Muscle of back (tissue), 13 donors: ENCODE measurements at places on chromosomes 3 and 15.
A peak's percentile ranks its signal among the peaks of the same experiment; 100 is the strongest.

GRCh38 chr15:49041426-49041825 lies 4.8 kb downstream of the SECISBP2L start:
- DNase-seq: no peak

- no peak for DNase-seq
Observed at GRCh38 chr15:98875309-98875708, 132.3 kb downstream of the PGPEP1L start.

- no peak for DNase-seq
Observed at GRCh38 chr15:92020207-92020606, 166.7 kb downstream of the SLCO3A1 start.

- DNase-seq: no peak
Observed at GRCh38 chr15:78750566-78750965, 60.7 kb downstream of the ADAMTS7 start.

GRCh38 chr3:37137516-37137915 lies 36.9 kb downstream of the LRRFIP2 start:
- no peak for DNase-seq

GRCh38 chr3:113070681-113071113 lies 79.9 kb downstream of the GTPBP8 start:
- DNase-seq: no peak

DNA sequence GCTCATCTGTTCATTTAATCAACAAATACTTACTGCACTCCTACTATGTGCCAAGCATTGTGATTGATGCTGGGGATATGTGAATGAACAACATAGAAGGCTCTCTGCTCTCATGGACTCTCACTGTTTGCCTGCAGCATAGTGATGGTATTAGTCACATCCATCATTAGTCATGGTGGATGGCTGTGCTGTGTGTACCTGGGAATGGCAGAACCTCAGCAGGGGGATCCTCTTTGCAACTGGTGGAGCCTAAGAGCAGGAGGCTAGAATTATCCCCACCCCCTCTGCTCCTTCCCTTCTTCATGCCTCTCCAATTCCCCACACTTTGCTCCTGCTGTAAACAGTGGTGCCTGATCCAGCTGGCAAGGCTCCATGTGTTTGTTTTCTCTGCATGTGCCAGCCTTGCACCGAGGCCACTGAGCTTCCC lies 20.5 kb downstream of the BOC start:
- DNase-seq: peak; percentile 81

DNA sequence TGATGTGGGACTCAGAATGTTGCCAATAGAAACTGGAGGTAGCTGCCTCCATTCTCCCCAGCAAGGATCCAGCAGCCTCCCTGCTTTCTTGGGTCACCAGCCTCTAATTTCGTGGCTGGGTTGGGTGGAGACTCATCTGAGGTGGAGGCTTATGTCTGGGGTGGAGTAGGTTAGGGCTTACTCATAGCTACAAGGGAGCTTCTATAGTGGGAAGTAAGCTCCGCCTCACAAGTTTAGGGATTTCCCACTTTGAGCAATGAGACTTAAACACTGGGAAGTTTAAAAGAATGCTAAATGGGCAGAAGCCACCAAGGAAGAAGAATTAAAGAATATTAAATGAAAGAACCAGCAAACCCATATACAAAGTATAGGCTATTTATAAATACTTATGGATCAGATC lies 63.8 kb downstream of the GJD2 start:
- no peak for DNase-seq

DNA sequence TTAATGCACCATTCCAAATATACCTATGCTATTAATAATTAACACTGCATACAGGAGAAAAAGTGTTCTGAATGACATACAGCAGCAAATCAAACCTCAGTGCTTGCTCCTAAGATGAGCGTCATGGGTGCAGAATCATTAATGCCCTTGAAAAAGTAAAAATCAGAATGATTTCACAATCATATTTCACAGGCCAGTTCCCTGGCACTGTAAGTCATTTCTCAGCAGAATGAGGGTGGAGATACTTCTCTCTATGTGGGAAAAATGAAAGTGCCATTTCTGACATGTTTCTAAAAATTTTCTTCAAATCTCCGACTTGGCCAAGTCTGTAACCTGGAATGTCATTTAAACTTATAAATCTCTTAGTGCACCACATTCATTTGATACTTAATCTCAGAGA lies 549.8 kb upstream of the AGTR1 start:
- DNase-seq: no peak

DNA sequence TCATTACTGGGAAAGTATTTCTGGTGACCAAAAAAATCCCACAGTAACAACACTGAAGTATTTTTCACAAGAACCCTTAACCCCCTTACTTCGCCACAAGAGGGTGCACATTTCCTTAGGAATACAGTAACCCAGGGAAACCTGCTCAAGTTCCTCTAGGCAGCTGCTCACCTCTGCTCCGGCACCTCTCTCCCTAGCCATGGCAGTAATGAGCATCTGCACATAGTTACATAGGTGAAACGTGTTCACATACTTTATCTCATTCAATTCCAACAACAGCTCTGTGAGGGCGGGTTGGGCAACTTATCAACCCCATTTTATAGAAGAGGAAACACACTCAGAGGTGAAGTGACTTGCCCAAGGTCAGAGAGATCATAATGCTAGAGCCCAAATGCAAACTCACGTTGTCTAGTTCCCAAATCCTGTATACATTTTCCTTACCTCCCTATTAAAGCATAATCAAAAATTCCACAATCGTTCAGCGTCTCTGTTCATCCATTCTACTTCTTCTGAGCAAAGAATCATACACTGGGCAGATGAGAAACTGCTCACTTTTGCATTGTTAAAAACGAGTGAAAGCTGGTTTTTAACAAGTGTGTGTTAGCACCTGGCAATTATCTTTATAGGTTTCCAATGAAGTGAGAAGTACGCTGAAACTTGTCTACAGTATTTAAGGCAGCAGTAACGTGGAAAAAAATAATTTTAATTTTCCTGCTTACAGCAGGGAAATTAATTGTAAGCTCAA lies 90.7 kb downstream of the IGF2BP2 start:
- peak; percentile 64 for DNase-seq

DNA sequence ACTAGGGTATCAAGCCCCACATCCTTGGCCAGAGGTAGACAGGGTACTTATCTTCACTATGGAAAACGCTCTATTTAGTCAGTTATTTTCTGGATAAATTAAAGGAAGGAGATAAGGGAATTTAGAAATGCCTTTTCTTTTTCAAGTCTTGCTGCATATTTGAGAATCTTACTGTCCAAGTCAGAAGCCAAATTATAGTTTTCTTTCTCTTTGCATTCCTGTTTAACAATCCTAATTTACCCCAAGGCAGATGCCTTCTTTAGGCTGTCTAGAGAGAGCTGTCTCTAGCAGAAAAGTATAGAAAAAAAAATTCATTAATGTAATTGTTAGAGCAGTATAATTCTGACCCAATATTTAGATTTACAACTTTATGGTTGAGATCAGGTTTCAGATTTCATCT lies 64.4 kb upstream of the TBC1D5 start:
- DNase-seq: no peak

GRCh38 chr15:68802373-68802772 lies 18.3 kb downstream of the ANP32A start:
- DNase-seq: no peak

DNA sequence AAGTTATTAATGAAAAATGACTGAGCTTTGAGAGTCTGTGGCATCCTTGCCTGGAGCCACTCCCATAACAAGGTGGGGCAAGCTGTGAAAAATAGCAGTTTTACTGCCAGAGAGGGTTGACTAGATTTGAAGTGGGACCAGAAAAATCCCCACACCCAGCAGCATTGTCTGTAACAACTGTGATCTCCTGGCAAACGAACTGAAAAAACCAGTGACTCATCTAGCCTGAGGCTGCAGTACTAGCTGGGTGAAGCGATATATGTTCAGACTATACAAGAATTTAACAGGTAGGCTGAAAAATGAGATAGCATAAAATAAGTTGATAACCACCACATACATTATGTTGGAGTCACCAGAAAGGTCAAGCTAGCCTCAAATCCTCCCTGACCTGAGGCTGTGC lies 64.0 kb downstream of the DPH6 start:
- no peak for DNase-seq

GRCh38 chr3:96214941-96215340 lies 599.5 kb upstream of the EPHA6 start:
- no peak for DNase-seq

DNA sequence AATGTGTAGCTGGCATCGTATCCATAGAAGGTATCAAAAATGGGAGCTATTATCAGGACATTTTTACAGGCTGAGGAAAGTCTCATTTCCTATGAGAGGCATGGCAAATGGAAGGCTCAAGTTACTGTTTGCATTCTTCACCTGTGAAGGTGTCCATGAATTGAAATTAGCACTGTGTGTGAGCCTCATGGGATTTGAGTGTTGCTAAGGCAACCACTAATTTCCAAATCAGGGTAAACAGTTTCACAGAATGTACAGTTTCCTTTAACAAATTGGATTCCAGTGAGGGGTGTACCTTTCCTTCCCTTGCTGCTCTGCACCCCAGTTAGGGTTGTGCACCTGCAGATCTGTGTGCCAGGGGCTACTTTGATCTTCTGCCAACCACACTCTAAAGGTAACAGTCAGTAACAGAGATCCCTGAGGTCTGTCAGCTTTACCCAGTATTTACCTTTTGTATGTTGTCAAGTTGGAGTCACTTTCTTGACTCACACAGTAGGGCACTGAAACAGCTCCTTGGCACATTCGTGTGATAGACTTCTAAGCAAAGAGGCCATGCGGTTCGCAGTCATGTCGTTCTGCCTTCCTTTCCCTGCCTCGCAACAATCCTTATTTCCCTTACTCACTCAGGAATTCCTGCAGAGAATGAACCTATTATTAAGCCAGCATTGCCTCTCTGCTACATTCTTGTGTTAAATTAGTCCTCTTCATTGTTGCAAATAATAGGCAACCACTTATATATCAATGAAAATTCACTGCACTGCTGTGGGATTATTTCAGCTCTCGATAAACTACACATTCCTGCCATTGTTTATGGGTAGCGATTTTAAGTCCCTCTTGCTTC lies 129.8 kb upstream of the GBE1 start:
- no peak for DNase-seq
